GF-D8 (cell line): ENCODE measurements at places on chromosomes 2 and 18.

DNA sequence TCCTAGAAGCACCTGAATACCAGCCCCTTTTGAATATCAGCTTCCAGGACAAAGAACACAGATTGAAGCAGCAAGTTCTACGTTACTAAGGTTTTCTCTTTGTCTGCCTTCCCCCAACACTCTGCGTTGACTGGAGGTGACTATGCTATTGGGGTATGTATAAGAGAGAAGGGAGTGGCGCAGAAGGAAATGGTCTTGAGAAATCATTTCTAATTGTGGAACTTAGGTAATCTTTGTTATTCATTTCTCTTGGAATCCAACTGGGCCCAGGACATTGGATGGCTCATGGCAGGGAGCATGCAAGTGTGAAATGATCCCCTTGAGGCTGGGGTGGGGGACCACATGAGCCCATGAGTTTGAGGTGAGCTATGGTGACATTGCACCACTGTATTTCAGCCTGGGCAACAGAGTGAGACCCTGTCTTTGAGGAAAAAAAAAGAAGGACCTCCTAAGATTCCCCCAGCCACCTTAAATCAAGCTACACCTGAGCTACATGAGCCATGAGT is 29.7 kb downstream of the XDH start:
- no peak for DNase-seq

DNA sequence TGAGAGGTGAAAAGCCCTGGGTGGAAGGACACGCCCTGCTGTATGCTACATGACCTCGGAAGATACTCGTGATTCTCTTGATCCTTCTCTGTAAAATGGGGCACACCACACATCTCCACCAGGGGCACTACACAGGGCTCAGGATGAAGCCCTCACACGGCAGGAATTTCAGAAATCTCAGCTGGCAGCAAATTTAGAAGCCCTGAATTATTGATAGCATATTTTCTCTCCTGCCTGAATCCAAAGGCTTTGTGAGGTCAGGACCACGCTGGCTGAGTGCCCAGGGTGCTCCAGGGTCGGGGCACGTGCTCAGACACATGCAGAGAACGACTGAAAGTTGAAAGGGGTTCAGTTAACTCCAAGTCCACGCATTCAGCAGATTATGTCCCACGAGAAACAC is 42.1 kb upstream of the GALR1 start:
- DNase-seq = peak; percentile 8

GRCh38 chr2:47178341-47178740 is 23.2 kb upstream of the STPG4 start:
- no peak for DNase-seq

GRCh38 chr18:26267357-26267930 is 41.2 kb downstream of the TAF4B start:
- DNase-seq = no peak

GRCh38 chr2:240355001-240355891 is 80.2 kb upstream of the GPC1 start:
- no peak for DNase-seq

DNA sequence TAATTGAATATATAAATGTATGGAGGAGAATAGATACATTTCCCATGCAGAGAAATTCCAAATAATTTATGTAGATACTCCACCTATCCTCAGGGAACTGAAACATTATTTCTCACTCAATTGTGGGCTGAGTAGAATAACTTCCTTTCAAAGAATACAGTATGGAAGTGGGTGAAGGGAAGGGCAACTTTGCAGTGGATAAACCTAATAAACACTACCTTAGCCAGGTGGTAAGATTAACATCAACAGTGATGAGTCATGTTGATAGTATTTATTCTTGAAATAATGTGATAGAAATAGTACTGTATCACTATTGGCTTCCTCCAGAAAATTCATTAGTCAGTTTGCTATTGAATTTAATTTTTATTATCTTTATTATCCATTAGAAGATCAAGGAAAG is 716.4 kb upstream of the CHAC2 start:
- DNase-seq = no peak

GRCh38 chr2:74532222-74532621 is 2.5 kb downstream of the HTRA2 start:
- peak; percentile 9 for DNase-seq

- no peak for DNase-seq
Measured at GRCh38 chr2:148565272-148565894, 79.2 kb upstream of the EPC2 start.

DNA sequence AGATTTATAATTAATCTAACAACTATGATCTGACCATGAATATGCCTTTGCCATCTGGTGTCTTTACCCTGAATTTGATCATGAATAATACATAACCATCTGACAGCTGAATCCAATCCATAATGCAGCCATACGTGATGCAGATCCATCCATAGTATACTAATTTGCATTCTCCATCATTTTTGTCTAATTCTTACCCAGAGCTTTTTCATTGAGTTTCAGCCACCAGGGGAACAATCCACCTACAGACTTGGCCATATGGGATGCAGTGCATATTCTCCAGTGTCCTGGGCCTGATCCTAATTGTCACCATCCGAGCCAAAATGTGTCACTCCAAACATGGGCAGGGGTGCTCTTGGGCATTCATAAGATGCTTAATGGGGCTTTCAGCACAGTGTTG is 227.2 kb upstream of the CRIM1 start:
- DNase-seq = no peak

DNA sequence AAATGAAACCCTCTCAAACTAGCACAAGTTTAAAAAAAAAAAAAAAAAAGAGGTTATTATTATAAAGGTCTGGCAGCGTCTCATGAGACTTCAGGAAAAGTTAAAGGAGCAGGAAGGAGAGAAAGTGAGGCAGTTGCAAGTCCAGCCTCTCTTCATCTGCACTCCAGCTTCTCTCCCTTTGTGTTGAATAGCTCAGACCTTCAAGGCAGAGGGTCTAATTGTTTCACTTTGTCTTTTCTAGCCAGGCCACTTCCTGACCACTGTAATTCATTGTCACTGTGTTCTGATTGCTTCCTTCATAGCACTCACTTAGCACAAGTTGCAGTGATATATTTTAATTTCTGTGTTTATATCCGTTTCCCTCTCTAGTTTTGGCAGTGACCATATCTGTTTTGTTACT is 99.9 kb downstream of the SPATS2L start:
- no peak for DNase-seq

DNA sequence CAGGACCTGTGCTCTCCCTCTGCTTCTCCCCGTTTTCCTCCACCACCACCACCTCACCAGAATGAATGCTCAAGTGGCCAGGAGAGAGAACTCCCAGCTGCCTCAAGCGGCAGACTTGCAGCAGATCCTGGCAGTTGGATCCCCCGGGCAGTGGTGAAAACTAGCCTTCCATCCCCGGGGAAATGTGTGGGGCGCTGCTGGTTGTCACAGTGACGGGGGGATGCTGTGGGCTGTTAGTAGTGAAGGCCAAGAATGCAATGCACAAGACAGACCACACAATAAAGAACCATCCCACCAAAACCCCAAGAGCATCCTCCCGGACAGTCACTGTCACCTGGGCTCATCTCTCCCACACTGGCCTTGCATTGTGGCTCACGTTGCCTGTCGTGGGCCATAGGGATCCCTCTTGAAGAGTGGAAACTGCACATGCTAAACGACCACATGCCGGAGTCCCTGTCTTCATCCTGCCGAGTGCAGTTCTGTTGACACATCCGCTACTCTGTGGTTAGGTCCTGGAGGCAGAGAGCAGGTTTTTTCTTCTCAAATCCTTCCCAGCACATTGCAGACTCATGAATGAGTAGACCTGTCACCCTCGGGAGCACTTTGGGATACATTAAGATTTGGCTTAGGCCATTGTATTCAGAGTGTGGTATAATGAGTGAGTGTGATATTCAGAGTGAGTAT is 13.5 kb downstream of the SPATA3 start:
- no peak for DNase-seq

- no peak for DNase-seq
Measured at GRCh38 chr2:43708891-43709290, 32.7 kb upstream of the C1GALT1C1L start.

GRCh38 chr18:3305933-3306332 is 44.0 kb downstream of the MYL12B start:
- no peak for DNase-seq

DNA sequence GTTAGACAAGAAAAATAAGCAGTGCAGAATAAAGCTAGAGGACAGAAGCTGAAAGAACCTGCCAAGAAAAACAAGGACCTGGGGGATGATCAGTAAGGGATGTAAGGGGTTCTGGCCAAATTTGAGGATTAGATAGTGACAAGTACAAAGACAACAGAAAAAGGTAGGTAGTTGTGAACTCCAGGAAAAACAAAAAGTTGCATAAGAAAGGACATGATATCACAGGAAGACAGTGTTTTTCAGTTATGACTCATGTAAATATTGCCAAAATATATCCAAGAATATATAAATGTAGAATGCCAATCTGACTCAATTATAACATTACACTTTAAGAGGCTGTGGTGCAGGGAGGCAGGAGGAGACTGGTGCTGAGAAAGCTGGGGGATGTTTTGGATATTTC is 209.8 kb upstream of the SH3BP4 start:
- DNase-seq = no peak

GRCh38 chr2:112959109-112959812 is 18.5 kb upstream of the IL36G start:
- no peak for DNase-seq

DNA sequence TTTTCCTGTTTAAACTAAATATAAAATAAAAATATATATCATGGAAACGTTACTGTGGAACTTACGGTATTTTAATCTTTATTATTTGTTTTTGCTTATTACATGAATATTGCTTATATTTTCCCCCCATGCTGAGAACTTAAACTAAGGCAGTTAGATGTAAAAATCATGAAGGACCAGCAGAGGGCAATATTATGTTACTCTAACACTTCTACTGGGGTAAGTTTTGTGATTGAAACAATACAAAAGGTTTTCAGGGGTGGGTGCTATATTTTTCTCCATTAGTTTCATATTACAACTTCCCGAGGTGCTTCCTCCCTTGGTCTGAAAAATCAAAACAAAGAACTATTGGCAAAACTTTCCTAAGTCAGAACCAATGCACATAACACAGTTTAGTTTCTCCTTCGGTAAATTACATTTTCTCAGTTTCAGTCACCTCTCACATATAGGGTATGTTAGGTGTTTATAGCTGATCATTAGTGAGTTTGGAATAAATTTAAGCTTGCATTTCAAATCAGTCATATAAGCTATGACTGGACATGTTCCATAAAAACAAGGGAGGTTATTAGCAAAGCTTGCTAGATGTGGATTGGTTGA is 54.8 kb downstream of the ZNF407 start:
- DNase-seq = peak; percentile 22

DNA sequence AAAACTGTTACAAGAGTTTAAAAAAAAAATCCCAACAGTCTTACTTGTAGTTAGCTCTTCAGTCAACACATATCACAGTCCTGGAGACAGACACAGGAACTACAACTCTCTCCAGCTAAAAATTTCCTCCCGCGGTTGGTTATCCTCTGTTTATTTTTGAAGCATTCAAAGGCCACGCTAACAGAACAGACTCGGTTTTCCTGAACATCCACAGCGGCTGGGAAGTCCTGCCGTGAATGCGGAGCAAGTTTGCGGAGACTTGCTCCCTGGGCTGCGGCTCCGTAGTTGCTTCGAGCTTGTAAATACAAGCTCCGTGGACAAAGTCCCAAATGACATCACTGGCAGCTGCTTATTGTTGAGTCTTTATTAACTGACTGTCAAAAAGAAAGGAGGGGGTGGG is at the start of gene NCKAP5:
TSS of gene NCKAP5 (minus strand) at position 292 of the 400 bp plus-strand sequence. CDS start 50,937 bp downstream, outside the sequence.
- no peak for DNase-seq

DNA sequence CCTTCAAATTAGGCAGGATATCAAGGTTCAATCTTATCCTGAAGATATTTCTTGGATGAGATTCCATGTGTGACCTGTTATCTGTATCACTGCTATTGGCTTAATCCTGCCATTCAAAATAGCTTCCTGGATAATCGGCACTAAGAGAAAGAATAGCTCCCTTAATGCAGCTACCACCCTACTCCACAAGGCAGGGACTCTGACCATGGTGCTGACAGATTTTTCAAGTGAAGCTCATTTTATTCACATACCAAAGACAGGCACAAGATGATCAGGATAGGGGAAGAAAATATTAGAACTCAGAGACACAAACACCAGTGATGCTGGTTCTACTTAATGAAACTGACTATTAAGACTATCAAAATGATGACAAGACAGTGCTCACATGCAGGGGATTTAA is 74.9 kb downstream of the ORC4 start:
- DNase-seq = no peak

DNA sequence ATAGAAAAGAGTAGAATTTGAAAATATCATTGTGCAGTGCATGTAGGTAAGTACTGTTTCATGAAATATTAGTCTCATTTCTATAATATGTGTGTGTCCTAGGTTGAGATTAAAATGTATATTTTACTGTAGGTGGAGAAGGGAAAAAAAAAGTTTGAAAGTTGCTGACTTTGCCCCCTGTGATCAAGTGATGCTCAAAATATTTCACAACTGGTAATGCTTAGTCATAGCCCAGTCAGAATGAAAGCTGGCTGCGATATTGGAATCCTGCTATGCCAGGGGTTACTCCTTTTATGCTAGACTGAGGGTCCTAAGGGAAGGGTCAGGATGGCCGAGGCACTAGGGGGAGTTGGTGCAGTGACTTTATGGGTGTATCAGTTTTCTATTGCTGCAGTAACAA is 19.5 kb upstream of the CFAP36 start:
- no peak for DNase-seq

DNA sequence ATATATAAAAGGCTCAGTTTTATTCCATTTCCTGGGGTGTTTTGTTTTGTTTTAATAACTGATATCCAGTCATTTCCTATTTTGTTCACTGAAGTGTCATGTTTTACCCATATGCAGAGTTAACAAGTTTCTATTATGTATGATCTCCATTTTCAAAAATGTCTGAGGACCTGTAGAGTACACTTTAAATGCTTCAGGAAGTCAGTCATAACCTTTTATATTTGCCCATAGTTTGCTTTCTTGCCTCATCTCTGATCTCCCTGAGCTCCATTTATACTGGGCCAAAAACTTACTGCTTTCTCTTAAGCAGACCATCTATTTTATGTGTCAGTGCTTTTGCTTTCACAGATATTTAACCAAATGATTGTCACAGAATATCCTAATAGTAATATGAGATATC is 278.7 kb downstream of the MBD5 start:
- no peak for DNase-seq

GRCh38 chr2:19649142-19649541 is 252.6 kb downstream of the TTC32 start:
- DNase-seq = no peak

DNA sequence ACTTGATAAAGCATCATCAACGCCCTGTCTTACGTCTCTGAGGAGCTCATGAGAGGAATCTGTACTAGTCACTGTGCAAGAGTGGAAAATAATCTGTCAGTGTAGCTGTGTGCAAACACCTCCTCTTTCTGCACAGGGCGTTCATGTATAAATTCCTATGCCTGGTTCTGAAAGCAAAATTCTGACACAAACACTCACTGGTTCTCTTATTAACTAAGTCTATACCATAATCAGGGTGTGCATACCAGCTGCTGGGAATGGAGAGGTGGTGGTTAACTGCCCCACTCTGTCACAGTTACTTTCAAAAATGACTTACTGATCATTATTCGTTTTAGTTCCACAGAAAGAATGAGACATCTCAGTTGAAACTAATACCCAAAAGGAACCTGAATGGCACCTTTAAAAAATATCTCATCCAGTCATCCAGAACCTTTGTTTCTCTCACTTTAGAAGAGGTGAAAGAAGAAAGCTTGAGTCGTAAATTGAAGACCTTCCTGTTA is 35.7 kb downstream of the STK39 start:
- DNase-seq = no peak
